ENCODE measurements at places on chromosomes 6 and 20.

- no peak for DNase-seq
Measured at GRCh38 chr6:162940426-162940825, 212.7 kb downstream of the PACRG start.

DNA sequence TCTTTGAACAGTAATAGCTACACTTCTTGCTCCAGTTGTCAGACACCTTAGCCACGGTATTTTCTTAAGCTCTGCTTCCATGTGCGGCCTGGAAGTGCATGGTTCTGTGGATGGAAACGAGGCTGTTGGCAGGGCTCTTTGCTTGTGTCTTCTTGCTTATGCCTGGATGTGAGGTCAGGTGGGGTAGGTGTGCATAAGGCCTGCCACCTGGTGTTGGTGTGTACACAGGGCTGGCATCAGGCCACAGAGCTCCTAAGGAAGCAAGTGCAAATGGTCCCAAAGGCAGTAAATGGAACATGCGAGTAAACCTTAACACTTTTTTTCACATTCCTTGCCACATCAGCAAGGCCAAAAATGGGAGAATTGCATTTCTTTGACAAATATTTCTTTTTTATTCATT, 158.1 kb upstream of the GMDS start:
- no peak for DNase-seq

DNA sequence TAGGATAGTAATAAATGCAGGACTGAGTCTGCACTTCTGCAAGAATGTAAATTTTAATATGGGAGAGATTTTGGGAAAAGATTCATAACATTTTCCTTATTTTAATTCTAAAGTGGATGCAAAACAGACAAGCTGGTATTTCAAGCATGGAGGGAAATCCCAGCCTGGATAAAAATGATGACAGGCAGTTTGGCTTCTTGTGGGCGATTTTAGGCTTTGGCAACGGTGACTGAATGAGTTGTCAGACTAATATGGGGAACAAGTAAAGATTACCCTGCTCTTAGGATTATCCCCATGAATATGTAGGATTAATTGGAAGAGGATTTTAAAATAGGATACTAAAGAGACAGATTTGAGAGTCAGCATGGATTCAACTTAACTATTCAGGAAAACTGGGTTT, 21.0 kb downstream of the OGFRL1 start:
- DNase-seq, result no peak

GRCh38 chr20:52448513-52449232, 257.1 kb upstream of the ZFP64 start:
- DNase-seq, result no peak

DNA sequence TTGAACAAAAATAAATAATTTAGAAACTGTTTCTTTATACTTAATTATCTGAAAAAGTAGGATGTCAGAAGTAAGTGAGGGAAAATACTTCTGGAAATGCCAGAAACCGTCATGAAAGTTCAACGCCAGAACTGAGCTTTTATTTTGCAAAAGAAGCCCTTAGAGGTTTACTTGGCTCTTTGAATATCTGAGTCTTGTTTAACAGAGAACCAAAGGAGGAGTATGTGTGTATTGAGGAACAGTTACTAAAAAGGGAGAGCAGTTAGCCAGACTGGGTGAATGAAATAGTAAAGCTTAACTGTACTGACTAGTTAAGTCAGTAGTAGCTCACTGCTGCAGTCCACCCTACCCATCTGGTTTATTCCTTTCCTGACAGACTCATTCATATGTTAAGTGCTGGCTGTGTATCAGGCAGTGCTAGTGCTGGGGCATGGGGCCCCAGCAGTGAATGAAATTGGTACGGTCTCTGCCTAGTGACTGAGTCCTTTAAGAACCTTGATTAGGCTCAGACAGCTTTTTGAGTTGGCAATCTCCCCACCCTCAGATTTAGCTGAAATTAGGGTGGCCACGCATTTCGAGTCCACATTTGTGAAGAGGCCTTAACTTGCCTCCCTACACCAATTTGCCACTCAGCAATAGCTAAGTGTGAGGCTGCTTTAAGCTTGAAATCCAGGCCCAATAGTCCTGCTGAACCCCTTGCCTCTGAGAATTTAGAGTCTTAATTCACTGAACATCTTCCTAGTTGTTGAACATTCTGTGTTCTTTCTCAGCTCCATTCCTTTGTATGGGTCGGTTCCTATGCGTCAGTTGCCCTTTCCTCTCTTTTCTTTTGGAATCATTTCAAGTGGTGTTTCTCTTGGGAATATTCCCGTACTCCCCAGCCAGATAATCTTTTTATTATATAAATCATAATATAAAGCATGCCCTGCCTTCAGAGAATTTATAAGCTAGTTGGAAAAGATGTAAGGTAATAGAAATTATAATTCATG, 20.2 kb downstream of the MAP3K4 start:
- no peak for DNase-seq

DNA sequence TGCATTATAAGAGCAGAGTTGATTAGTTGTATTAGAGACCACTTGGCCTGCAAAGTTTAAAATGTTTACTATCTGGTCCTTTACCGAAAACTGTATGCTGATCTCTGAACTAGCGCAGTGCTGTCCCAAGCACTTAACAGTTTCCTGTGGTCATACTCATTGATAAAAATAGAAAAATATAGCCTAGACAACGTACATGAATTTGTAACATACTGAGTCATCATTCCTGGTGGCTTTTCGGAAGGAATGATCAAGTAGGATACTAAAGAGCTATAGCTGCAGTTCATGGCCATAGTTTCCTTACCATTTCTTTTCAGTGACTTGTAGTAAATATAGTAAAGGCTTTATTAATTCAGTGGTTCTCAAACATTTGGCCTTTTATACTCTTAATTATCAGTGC, 18.4 kb downstream of the TTK start:
- no peak for DNase-seq

GRCh38 chr6:3278691-3279090, 19.9 kb downstream of the PSMG4 start:
- DNase-seq, result no peak

GRCh38 chr6:10861086-10861485, 20.8 kb downstream of the GCM2 start:
- DNase-seq, result no peak

GRCh38 chr6:130394246-130394645, 28.4 kb downstream of the TMEM200A start:
- no peak for DNase-seq

GRCh38 chr6:142926494-142927270, 18.3 kb downstream of the HIVEP2 start:
- peak; percentile 18 for DNase-seq

DNA sequence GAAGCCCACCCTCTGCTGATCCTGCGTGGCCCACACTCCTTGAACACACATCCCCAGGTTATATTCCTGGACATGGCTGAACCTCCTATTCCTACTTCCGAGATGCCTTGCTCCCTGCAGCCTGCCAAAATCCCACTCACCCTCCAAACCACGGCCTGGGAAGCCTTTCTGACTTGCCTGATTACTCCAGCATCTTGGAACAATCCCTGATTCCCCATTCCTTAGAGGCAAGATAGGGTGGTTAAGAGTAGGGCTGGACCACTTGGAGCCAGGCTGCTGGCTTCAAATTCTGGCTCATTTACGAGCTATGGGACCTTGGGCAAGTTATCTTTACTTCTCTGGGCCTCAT, 45.9 kb upstream of the CDH22 start:
- DNase-seq, result no peak

DNA sequence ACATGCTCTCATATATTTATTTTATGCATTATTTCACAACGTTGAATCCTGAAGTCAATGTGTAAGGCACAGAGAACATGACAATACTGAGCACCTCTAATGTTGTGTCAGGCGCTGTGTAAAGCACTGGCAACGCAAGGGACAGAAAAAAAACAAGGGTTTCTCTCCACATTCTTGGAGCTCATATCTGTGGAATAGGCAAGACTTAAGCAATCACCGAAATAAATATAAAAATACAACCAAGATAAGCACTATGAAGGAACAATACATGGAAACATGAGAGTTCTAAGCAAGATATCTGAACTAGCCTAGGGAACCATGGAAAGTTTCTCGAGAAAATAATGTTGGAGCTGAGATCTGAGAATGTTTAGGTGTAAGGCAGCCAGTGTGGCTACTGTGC, 1.7 kb upstream of the DST start:
- DNase-seq, result no peak

DNA sequence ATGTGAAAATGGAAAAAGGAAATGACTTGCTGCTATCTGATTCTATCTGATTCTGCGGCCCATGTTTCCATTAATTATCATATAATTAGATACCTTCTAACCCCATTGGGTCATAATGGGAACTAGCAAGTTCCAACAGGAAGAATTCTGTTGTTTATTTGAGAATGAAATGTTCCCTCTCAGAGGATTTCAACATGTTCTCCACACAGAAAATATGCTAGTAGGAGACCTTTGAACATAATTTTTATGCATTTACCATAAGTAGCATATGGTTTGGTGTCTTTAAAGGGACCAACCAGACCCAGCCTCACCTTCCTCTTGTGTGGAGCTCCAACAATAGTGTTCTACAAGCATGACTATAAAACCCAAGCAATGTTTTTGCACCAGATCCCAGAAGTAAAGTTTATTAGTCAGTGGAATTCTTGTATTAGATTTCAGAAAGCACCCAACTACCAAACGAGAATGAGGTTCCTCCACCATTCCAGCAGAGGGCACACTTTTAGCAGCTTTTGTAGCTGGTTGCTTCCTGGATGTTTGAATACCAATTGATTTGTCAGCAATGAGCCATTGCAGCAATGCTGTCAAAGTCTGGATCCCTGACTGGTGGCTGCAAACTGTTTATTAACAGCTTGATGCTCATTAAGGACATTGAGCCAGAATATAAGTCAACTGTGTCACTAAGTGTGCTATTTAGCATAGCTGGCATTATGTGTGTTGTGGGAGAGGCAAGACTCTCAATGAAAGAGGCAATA, 143.6 kb upstream of the GJE1 start:
- peak; percentile 62 for DNase-seq

Measured in K562 (cell line).